Kidney (tissue), 22 donors: ENCODE measurements at places on chromosomes 11 and 22. TPM values are rescaled to one million over a fixed set of nuclear protein-coding genes. Genes with fewer than 3 reads are reported as not detected.
A peak's percentile ranks its signal among the peaks of the same experiment; 100 is the strongest.

- no peaks in the 10 kb centered on the region for H3K27me3 ChIP-seq
- no peaks in the 10 kb centered on the region for H3K4me1 ChIP-seq
- H3K27ac ChIP-seq = no peak overlapping the region
- no peak for DNase-seq
- no peaks in the 10 kb centered on the region for H3K36me3 ChIP-seq
Measured at GRCh38 chr11:129790106-129790505, 25.5 kb upstream of the TMEM45B start.

DNA sequence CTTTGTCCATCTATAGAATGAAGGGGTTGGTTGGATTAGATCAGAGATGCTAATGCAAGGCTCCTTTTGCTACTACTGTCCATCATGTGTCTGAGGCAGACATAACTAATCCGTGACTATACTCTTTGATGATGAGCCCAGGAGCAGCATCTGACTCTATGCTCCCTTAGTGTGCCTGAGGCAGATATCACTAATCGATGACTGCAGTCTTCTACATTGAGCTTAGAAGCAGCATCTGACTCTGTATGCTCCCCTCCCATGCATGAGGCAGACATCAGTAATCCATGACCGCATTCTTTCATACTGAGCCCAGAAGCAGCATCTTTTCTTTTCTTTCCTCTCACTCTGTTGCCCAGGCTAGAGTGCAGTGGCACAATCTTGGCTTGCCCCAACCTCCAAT, 4.2 kb downstream of the TCN2 start:
- peaks cover 3% of the 10 kb centered on the region for H3K4me1 ChIP-seq
- H3K4me3 ChIP-seq = no peak overlapping the region
- no peaks in the 10 kb centered on the region for H3K27me3 ChIP-seq
- H3K27ac ChIP-seq = no peak overlapping the region
- no peak for DNase-seq

DNA sequence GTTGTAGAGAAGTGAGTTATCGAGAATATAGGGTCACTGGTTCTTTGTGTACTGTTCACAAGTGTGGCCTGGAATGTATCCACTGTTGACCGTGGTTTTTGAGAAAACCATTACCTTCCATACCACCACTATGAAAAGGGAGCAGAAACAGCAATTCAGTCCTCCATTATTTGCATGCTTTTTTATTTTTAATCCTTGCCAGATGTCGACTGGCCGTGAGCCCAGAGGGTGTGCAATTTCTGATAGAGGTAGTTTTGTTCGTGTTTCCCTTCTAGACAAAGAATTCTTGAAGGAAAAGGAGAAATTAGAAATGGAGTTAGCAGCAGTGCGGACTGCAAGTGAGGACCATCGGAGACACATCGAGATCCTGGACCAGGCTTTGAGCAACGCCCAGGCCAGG, 81.7 kb downstream of the AMOTL1 start:
- no peak overlapping the region for H3K4me3 ChIP-seq
- no peak for DNase-seq
- H3K27ac ChIP-seq = no peak overlapping the region
- no peaks in the 10 kb centered on the region for H3K4me1 ChIP-seq

DNA sequence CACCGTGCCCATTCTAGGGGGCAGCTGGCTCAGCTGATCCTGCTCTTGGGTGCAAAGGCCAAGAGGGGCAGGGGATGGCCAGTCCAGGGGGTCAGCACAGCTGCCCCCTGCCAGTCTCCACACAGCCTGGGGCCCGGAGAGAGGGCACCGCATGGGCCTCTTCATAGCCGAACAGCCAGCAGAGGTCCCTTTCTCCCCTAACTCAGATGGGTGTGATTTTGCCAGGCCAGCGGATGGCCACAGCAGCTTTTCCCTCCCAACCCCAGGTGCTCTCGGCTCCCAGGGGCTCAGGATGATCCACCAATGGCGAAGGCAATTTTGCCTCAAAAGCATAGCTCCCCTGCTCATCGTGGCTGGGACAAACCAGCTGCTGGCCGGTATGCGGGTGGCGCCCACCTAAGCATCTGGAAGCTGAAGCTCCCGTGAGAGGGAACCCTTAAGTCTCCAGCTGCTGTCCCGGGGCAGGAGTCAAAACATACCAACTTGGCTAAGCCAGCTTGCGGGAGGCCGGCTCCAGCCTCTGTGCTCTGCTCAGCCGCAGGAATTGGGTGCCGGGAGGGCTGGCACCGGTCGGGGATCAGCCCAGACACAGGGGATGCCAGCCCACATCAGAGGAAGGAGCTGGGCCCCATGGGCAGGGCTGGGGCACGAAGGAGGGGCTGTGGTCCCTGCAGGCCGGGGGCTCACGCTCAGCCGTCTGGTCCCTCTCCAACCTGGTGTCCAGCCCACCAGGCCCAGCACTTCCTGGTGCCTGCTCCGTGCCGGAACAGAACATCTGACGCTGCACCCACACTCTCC, 30.5 kb upstream of the GNB1L start:
- H3K36me3 ChIP-seq = no peaks in the 10 kb centered on the region
- peaks cover 4% of the 10 kb centered on the region for H3K4me1 ChIP-seq
- peak; percentile 6 for DNase-seq
- no peaks in the 10 kb centered on the region for H3K27me3 ChIP-seq
- no peak overlapping the region for H3K4me3 ChIP-seq

- no peak for DNase-seq
- no peak overlapping the region for H3K4me3 ChIP-seq
- H3K27ac ChIP-seq = peak overlapping the region; percentile 33
- no peaks in the 10 kb centered on the region for H3K36me3 ChIP-seq
- no peaks in the 10 kb centered on the region for H3K27me3 ChIP-seq
Measured at GRCh38 chr11:67273260-67273990, 7.2 kb downstream of the GRK2 start.

DNA sequence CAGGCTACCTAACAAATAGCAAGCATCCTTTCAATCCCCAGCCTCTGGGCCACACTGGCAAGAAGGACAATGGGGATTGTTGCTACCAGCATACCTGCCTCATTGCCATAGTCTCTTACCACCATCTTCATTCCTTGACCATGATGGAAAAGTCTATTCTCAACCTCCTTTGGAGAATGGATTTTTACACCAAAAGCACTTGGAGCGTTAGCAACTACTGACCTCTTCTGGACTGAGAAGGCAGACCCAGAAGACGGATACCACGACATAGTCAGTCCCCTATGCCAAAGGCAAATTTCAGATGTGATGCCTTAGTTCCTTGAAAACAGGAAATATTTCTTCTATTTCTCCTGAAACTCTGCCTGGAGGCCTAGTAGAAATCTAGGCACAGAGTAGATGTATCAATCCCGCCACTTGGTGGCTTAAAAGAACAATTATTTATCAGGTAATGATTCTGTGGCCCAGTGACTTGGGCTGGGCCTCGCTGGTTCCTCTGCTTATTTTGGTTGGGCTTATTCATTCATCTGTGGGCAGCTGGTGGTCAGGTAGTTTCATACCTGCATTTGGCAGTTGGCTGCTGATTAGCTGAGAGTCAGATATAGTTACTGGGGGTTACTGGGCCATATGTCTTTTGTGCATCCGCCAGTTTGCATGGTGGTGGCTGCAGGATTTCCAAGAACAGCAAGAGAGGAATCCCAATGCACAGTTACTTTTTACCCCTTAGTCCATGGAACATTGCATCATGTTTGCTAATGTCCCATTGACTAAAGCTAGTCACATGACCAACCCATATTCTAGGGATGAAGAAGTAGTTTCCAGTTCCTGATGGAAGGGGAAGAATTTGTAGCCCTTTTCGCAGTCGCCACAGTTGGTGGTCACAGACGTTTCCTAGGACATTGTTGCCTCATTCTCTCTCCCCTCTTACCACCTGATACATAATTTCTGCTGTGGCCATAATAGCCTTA, 75.2 kb downstream of the DHCR7 start:
- H3K27ac ChIP-seq = no peak overlapping the region
- no peak for DNase-seq
- no peaks in the 10 kb centered on the region for H3K27me3 ChIP-seq
- H3K4me1 ChIP-seq = no peaks in the 10 kb centered on the region

OR51E1 gene
- total RNA-seq = 1.4 TPM

DNA sequence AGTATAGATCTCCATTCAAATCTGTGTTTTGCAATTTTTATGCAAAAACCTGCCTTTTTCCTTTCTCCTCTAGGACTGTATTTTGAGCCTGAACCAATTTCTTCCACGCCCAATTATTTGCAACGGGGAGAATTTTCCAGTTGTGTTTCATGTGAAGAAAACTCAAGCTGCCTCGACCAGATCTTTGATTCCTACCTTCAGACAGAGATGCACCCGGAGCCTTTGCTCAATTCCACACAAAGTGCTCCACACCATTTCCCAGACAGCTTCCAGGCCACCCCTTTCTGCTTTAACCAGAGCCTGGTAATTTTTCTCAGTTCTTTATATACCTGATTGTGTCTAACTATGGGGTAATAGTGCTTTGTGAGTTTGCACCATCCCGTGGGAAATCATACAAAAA, 8.0 kb downstream of the POU2AF3 start:
- no peak for DNase-seq
- no peaks in the 10 kb centered on the region for H3K27me3 ChIP-seq
- no peak overlapping the region for H3K4me3 ChIP-seq
- no peaks in the 10 kb centered on the region for H3K4me1 ChIP-seq
- no peaks in the 10 kb centered on the region for H3K36me3 ChIP-seq

KRTAP5-11 gene
- not detected for total RNA-seq

GTSE1 gene
- total RNA-seq = 0.94 TPM

GRCh38 chr11:119608201-119608600, 120.8 kb downstream of the NECTIN1 start:
- H3K36me3 ChIP-seq = no peaks in the 10 kb centered on the region
- H3K4me3 ChIP-seq = no peak overlapping the region
- H3K27me3 ChIP-seq = peaks cover 2% of the 10 kb centered on the region
- no peak overlapping the region for H3K27ac ChIP-seq

SLC5A1 gene
- total RNA-seq = 3.0 TPM

DNA sequence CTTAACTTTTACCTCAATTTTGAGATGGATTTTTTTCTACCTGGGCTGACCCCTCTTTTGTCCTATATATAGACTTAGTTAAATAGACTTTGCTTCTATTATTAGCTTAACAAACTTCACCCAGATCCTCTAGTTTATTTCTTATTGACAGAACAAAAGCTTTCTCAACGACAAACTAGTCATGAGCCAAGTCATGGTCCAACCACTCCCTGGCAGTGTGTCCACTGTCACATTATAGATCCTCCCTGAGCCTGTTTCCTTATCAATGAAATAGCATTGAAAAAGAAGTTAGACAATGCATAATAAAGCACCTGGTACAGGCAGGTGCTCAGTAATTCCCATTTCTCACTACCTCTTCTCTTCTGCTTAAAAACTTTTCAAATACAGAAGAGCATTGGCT, 155.1 kb downstream of the SPON1 start:
- no peak overlapping the region for H3K27ac ChIP-seq
- H3K27me3 ChIP-seq = no peaks in the 10 kb centered on the region
- H3K36me3 ChIP-seq = no peaks in the 10 kb centered on the region

DNA sequence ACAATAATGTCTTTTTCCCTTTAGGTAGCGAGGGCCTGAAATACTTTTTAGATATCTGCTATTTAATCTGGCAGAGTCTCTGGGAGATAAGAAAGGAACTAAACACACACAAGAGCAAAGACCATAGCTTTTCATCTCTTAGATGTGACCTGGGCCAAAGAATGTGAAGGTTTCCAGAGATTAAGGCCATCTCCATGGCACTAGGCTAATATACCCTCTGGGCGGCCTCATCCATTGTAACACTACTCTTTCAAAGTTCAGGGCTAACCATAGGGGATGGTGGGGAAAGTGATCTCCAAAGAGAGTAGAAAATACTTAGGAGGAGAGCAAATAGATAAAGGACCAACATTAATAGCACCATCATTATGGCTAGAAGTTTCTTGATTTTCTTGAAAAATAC, 326.4 kb downstream of the LRRC4C start:
- no peaks in the 10 kb centered on the region for H3K4me1 ChIP-seq
- H3K36me3 ChIP-seq = no peaks in the 10 kb centered on the region

DNA sequence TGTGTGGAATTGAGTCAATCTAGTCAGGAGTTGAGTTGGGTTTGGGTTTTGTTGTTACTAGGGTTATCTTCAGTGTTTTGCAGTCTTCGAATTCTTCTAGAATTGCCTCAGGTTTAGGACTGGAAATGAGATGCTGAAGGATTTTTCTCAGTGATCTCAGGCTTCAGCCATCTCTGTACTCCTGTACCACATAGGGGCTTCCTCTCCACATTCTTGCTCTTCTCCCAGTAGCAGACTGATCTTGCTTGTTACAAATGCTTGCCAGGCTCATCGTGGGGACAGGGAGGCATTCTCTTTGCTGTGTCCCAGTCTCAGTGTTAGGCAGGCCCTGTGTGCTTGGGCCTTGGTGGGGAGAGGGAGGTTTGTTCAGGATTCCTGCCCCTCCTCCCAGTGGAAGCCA, 96.1 kb downstream of the LRRC32 start:
- no peak overlapping the region for H3K4me3 ChIP-seq
- H3K4me1 ChIP-seq = peaks cover 3% of the 10 kb centered on the region
- H3K27me3 ChIP-seq = no peaks in the 10 kb centered on the region
- H3K36me3 ChIP-seq = no peaks in the 10 kb centered on the region
- no peak overlapping the region for H3K27ac ChIP-seq
- no peak for DNase-seq

- peaks cover 3% of the 10 kb centered on the region for H3K4me1 ChIP-seq
- H3K27me3 ChIP-seq = no peaks in the 10 kb centered on the region
- peak overlapping the region; percentile 79 for H3K27ac ChIP-seq
- DNase-seq = no peak
Measured at GRCh38 chr22:38257181-38257580, 15.6 kb downstream of the TMEM184B start.

DNA sequence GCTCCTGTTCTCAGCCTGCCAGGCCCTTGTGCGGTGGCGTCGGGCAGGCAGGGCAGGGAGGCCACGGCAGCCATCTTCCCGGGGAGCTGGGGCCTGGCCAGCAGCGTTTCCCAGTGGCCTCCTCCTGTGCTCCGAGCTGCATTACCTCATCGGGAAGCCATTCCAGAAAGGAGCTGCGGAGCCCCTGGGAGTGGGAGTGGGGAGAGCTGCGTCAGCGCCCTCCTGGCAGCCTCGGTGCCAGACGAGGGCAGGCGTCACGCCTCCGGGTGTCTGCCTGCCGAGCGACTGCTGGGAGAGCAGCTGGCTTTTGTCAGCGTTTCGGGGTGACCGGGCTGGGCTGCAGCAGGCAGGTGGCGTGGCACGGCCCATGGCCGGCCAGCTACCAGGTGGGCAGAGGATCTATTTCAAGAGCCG, 30.9 kb upstream of the WNT7B start:
- no peaks in the 10 kb centered on the region for H3K27me3 ChIP-seq
- peak overlapping the region; percentile 94 for H3K27ac ChIP-seq
- no peak overlapping the region for H3K4me3 ChIP-seq

- no peaks in the 10 kb centered on the region for H3K36me3 ChIP-seq
- no peak for DNase-seq
- H3K27me3 ChIP-seq = no peaks in the 10 kb centered on the region
- no peaks in the 10 kb centered on the region for H3K4me1 ChIP-seq
- H3K27ac ChIP-seq = no peak within 1 kb of the TSS
- H3K4me3 ChIP-seq = no peak within 1 kb of the TSS
Measured at GRCh38 chr22:22520020-22520656, at the start of gene ZNF280A. TSS of gene ZNF280A (minus strand) at chr22:22520270. CDS start at chr22:22515630, 4,640 bp downstream.

SERPIND1 gene
- total RNA-seq = not detected

- peaks cover 4% of the 10 kb centered on the region for H3K27me3 ChIP-seq
- DNase-seq = no peak
- no peak overlapping the region for H3K27ac ChIP-seq
- no peaks in the 10 kb centered on the region for H3K36me3 ChIP-seq
- H3K4me3 ChIP-seq = no peak overlapping the region
Measured at GRCh38 chr22:49727881-49728569, 99.6 kb downstream of the BRD1 start.

ZNF214 gene
- 5.9 TPM for total RNA-seq

OR5M11 gene
- total RNA-seq = not detected

- no peak overlapping the region for H3K4me3 ChIP-seq
- H3K27me3 ChIP-seq = peaks cover 29% of the 10 kb centered on the region
- DNase-seq = no peak
- H3K4me1 ChIP-seq = no peaks in the 10 kb centered on the region
Measured at GRCh38 chr11:124837491-124837856, 27.8 kb upstream of the ROBO3 start.
